ENCODE measurements at places on chromosomes 12 and 14.
A peak's percentile ranks its signal among the peaks of the same experiment; 100 is the strongest.

GRCh38 chr12:45553204-45553603, 176.3 kb upstream of the ARID2 start:
- DNase-seq, result no peak

GRCh38 chr12:128318341-128318740, 51.4 kb downstream of the TMEM132C start:
- no peak for DNase-seq

- no peak for DNase-seq
Measured at GRCh38 chr12:2641207-2641606, 153.6 kb upstream of the FKBP4 start.

DNA sequence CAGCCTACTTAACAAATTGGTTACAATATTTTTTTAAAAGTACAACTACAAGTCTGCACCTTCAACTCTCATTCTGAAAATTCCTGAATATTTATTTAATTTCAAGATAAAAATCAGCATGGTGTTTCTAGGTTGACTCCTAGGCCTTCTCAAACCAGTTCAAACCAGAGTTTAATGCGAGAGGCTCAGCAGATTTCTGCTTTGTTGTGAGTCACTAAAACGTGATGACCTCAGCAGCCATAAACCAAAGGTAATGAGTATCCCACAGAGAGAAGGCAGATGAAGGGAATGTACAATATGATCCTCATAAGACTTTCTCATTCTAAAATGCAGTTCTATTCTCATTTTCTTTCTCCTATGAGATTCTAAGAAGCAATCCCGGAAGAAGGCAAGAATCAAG, 1.5 kb downstream of the PRDM4 start:
- no peak for DNase-seq

- no peak for DNase-seq
Measured at GRCh38 chr12:47750916-47751470, 7.7 kb downstream of the RAPGEF3 start.

GRCh38 chr14:23052671-23053070, 4.6 kb downstream of the CDH24 start:
- no peak for DNase-seq

DNA sequence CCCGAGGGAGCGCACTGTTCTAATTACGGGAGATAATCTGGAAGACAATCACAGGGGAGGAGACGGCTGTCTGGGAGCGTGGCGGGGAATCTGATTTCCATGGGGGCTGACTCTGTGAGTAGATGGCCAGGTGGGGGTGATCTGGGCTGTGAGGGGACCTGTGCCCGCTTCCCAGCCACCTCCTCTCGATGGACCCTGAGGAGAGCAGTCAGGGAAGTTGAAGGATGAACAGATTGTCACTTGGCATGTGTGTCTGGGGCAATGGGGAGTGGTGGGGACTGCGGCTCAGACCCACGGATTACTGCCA, 22.6 kb downstream of the GALNT9 start:
- no peak for DNase-seq

GRCh38 chr12:108237272-108237671, 101.8 kb downstream of the CMKLR1 start:
- DNase-seq, result no peak

GRCh38 chr12:67137256-67137655, 131.9 kb upstream of the CAND1 start:
- DNase-seq, result no peak

GRCh38 chr14:83461521-83461920, 1927.9 kb upstream of the SEL1L start:
- DNase-seq, result no peak

DNA sequence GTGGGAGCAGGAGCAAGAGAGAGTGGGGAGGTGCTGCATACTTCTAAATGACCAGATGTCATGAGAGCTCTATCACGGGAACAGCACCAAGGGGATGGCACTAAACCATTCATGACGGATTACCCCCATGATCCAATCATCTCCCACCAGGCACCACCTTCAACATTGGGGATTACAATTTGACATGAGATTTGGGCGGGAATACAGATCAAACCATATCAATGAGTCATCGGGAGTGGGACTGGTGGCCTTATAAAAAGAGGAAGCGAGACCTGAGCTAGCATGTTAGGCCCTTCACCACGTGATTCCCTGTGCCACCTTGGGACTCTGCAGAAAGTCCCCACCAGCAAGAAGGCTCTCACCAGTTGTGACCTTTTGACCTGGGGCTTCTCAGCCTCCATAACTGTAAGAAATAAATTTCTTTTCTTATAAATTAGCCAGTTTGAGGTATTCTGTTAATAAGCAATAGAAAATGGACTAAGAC, 28.7 kb downstream of the COX8C start:
- peak; percentile 11 for DNase-seq

- no peak for DNase-seq
Measured at GRCh38 chr12:1929985-1930802, 11.7 kb upstream of the CACNA2D4 start.

DNA sequence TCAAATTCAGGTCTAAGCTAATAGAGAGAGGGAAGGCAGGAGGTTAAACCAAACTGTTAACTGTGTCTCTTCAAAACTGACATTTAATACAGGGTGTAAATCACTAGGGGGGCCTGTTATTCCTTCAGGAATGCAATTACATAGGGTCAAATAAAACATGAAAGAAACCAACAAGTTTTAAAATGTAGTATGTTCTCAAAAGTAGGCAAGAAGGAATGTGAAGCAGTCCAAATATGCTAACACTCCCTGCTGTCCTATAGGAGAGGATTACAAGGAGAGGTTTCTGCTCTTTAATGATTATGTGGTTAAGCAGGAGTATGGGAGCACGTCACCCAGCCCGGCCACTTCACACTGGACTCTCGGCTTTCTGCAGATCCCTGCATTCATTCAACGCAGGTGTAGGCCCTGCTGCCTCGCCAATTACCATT, 42.5 kb upstream of the BMP4 start:
- no peak for DNase-seq

DNA sequence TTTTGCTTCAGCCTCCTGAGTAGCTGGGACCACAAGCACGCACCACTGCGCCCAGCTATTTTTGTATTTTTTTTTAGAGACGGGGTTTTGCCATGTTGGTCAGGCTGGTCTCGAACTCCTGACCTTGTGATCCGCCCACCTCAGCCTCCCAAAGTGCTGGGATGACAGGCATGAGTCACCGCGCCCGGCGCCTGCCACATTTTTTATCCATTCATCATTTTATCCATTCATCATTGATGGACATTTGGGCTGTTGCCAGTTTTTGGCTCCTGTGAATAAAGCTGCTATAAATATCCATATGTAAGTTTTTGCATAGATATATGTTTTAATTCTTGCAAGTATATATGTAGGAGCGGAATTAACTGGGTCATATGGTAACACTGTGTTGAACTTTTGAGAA, 79.5 kb downstream of the DAAM1 start:
- no peak for DNase-seq

- DNase-seq, result no peak
Measured at GRCh38 chr12:3168223-3169221, 91.3 kb downstream of the TSPAN9 start.

DNA sequence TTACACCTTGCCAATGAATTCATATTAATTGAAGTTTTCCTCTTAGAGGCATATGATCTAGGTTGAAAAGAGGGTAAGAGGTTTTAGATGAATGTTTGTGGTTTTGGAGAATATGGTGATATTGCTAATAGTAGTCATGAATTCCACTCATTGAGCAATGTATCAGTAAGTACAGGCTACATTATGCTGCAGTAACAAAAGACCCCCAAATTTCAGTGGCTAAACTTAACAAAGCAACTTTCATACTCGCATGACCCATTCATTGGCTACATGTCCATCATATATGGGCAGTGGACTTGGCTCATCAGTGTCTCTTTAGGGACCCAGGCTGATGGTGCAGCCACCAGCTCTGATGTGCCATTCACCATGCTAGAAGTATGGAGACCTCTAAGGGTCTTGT, 196.6 kb upstream of the MYL2 start:
- DNase-seq, result no peak

- no peak for DNase-seq
Measured at GRCh38 chr14:81471062-81471461, 62.6 kb downstream of the SEL1L start.

- DNase-seq, result no peak
Measured at GRCh38 chr12:130953771-130954543, at the start of gene ADGRD1. ADGRD1 (plus strand) TSS chr12:130953907; CDS start chr12:130954466, 559 bp downstream.

DNA sequence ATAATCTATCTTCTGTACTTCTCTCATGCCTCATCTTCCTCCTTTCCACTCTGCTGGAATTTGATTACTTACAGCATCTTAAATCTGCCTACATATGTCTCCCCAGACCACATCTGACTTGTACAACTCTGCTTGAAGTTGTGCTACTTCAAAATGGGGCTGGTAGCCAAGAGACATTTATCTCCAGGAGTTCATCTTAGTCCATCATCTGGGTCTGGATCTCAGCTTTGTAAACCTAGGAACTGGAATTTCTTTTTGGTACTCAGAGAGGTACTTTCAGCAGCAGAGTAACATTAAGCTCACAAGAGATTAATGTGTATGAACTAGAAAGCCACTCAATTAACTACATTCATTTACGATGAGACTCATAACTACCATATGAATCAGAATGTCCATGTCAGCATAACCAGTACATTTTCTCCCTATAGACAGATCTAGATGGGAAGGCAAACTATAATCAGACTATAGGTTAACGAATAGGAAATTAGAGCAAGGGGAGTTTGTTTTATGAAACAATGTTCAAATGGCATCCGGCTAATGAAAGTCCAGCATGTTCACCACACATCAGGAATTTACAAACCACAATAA, 178.8 kb downstream of the CEP128 start:
- no peak for DNase-seq

GRCh38 chr14:89371585-89372511, 45.2 kb downstream of the FOXN3 start:
- no peak for DNase-seq

GRCh38 chr12:124745465-124745890, 118.2 kb downstream of the SCARB1 start:
- no peak for DNase-seq

GRCh38 chr12:42735861-42736361, 146.4 kb upstream of the PRICKLE1 start:
- DNase-seq, result no peak

GRCh38 chr12:93116632-93117031, 187.5 kb upstream of the EEA1 start:
- no peak for DNase-seq

DNA sequence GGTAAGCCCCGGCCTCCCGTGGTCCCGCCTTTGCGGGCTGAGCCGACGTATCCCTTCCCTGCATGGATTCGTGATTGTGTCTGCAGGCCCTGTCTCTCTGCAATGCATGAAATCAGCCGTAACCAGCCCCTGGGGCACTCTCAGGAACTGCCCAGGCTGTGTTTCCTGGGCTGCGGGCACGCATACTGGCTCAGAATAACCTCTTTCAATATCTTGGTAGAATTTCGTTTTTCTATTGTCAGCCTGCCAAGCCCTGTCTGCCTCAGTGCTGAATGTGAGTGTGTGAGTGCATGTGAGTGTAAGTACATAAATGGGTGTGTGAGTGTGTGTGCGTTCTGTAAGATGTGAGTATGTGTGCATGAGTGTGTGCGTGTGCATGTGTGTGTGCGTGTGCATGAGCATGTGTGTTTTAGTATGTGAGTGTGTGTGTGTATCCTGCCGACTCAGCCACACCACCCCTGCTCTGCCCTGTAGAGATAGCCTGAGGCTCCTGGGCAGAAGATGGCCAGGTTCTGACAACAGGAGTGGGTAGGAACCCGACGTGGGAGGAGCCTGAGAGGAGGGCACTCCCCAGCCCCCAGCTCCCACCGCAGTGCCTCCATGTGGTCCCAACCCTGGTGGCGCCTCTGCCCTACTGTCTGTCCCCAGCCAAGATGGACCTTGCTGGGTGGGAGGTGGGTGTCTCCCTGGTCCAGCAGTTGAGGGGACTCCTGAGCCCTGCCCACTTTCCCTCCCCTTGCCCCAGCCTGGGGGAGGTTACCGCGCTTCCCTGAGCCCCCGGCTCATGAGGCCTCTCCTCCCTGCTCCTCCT, 268.8 kb downstream of the ADGRD1 start:
- no peak for DNase-seq

DNA sequence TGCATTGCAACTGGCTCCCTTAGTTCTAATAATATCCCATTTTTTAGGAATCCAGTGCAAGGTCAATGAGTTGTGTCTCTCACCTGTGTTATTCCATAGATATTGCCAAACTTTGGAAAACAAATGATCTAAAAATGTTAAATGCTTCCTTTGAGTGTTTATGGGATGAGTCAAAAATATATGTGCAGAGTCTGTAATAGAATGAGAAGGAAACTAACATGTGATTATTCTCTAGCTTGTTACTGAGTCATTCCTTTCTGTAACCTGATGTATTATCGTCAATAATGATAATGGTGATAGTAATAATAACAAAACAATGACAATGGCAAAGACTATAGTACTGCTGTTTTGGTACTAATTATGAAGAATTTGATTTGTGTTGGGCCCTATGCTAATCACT, 11.5 kb downstream of the ACSS3 start:
- DNase-seq, result no peak

GRCh38 chr14:95189367-95190132, 32.2 kb upstream of the DICER1 start:
- no peak for DNase-seq

- no peak for DNase-seq
Measured at GRCh38 chr14:74892745-74893144, 11.0 kb downstream of the DLST start.

GRCh38 chr14:76727384-76727783, 33.9 kb upstream of the VASH1 start:
- no peak for DNase-seq

GRCh38 chr12:66367015-66367667, 64.8 kb downstream of the HELB start:
- DNase-seq, result no peak

- DNase-seq, result no peak
Measured at GRCh38 chr14:100972118-100972897, 68.8 kb upstream of the RTL1 start.

DNA sequence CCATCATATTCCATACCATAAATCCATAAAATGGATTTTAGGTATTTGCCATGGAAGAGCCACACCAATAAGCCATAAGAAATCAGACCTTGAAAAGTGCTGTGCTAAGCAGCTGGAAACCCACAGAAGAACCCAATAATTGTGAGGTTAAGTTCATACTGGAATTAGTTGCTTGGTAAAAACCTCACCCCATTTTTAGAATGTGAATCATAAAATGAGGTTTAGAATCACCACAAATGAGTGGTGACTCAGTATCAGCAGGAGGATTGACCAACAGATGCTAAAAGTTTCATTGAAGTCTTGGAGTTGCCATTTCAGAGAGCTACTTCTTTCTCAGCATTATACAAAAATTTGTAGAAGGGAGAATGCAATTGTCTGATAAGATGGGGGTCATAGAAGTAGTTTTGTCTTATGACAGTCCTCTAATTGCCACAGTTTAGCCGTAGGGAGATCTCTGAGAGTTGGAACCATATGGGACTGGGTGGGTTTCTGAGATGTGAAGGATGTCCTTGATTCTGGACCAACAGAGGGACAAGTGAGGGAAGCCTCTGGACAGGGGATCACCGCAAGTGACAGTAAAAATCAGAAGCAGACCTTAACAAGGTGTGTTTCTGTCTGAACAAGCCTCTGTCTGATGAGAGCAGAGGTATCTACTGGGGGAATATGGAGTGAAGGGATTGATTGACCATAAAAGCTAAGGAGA, 1.4 kb upstream of the STON2 start:
- DNase-seq, result no peak

- DNase-seq, result no peak
Measured at GRCh38 chr12:96570579-96570978, 81.2 kb downstream of the CFAP54 start.

Measured in GM18507 (cell line).